ENCODE measurements at places on chromosomes 6 and 20.

GRCh38 chr6:30981942-30982772 is 1.4 kb upstream of the MUC21 start:
- DNase-seq = peak; percentile 65

DNA sequence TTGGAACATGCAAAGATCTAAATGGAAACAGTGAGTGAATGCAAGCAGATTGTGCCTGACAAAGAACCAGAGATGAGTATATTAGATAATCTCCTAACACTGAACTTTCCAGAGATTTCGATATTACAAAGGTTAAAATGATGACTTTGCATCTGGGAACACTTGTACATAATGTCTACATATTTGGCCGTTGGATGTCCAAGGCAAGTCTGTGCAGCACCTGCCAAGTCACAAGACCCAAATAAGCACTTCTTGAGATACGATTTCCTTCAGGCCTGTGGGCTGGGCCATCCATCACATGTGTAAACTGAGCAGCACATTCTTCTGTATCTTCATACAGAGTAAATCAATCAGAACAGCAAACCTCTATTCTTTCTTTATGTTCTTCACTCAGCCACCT is 32.5 kb upstream of the SMLR1 start:
- no peak for DNase-seq

GRCh38 chr20:22805219-22805618 is 220.8 kb upstream of the FOXA2 start:
- peak; percentile 60 for DNase-seq

DNA sequence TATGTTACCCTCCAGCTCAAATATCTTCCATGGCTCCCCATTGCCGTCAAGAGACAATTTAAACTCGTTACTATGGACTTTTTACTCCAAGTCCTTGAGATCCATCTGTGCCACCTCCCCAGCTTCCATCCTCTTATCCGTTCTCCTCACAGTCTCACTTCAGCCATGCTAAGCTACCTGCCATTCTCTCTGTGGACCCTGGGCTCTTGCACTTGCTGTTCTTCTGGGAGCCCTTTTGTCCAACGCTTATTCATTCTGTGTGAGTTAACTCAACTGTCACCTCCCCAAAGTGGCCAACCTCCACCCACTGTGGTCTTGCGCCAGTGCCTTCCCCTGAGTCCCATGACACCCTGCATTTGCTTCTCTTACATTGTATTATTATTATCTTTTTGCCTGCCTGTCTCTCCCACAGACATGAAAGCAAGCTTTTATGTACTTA is 132.4 kb downstream of the BCAS1 start:
- DNase-seq = no peak

- DNase-seq = no peak
Observed at GRCh38 chr6:6590530-6590929, 2.0 kb downstream of the LY86 start.

DNA sequence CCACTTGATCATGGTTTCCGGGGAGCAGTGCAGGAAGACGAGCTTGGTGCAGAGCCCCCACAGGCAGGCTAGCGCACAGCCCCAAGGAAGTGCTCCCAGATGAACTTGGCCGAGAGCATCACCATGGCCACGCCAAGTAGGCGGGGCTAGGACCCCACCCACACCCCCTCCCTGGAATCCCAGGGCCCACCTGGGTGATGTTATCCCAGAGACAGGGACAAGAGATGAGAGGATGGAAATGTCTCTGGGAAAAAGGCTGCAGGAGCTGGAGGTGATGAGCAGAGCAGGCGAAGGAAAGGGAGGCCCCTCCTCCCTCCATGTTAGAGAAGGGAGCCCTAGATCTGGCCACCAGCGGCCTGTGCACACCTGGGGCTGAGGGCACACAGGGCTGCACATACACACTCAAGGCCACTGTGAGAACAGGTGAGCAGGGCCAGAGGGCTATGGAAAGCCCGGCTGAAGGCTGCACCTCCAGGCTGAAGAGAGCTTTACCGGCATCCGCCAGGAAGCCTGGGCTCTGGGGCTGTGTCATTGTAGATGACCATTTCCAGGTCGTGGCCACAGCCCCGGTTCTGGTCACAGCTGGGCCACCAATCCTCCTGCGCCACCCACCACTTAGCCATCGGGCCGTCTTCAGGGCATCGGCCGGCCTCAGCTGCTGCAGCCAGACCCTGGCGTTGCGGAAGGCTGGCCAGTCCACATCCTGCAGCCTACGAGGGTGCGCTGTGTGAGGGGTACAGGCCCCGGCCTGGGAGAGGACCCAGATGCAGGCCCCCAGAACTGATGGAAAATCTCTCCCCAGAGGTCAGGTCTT is 24.9 kb downstream of the NPEPL1 start:
- DNase-seq = no peak

- DNase-seq = peak; percentile 91
Observed at GRCh38 chr20:59010995-59011873, 4.2 kb upstream of the CTSZ start.
